ENCODE measurements at places on chromosomes 16 and 17. TPM values are rescaled to one million over a fixed set of nuclear protein-coding genes. Genes with fewer than 3 reads are reported as not detected.
A peak's percentile ranks its signal among the peaks of the same experiment; 100 is the strongest.

SRL gene
- 15.0 TPM for total RNA-seq

DNA sequence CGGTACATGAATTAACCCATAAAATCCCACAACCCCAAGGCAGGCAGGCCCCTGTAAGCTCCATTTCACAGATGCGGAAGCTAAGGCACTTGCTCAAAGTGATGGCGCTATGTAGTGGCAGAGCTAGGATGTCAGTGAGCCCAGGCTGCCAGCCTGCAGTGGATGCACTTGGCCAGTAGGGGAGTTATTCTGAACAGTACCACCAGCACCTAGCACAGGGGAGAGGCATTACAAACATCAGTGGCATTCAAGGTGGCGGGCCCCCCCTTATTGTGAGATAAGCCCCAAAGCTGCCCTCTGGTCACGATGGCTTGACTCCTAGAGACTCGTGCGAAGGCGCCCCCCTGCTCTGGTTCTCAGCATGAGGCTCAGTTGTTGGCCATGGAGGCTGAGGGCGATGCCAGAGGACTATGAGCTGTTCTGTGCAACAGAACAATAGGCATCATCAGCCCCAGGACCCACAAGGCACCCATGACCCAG, 33.8 kb downstream of the GTF3C1 start:
- no peak for DNase-seq

GRCh38 chr17:11825572-11826209, 171.6 kb downstream of the ZNF18 start:
- no peak for DNase-seq

- peak; percentile 62 for DNase-seq
Observed at GRCh38 chr17:72270273-72270924, 149.6 kb downstream of the SOX9 start.

DNA sequence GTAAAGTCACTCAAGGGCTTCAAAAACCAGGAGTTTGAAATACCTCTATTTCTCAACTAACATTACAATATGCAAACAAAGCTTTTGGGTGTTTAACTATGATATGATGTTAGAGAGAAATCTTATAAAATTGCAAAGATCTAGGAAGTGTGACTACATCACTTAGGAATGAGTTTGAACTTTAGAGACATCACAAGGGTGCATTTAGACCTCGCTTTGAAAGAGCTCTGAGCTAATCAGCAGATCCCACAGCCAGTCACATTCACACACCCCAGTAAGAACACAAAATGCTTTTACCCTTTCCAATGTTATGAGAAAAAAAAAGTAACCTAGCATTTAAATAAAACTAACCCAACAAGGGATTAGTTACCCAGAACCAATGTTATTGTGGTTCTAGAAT, 45.2 kb downstream of the HYDIN start:
- no peak for DNase-seq

CDC6 gene
- total RNA-seq = 7.9 TPM

SLFN12L gene
- 3.6 TPM for total RNA-seq

- no peak for DNase-seq
Observed at GRCh38 chr17:7361906-7362305, 7.0 kb downstream of the TMEM95 start.

All from urinary bladder (tissue), 4 donors.